B cell (primary cell): ENCODE measurements at places on chromosomes 7 and 10.

DNA sequence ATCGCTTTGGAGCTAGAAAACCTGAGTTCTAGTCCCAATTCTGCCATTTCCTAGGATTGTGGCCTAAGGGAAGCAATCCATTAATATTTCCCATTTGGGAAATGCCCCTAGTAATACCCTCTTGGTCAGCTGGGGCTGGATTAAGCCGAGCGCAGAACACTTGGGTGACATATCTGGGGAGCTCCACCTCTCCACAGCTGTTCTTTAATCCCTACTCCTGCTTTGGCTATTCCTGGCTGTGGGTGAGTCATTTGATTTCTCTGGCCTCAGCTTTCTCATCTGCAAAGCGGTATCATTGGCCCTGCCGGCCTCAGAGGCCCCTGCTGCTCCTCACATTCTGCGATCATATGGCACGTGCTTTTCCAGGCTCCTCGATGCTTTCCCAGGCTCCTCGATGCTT is 108.3 kb downstream of the BUB3 start:
- DNase-seq, result no peak

GRCh38 chr7:118615-119391 is 73.6 kb upstream of the FAM20C start:
- no peak for DNase-seq

DNA sequence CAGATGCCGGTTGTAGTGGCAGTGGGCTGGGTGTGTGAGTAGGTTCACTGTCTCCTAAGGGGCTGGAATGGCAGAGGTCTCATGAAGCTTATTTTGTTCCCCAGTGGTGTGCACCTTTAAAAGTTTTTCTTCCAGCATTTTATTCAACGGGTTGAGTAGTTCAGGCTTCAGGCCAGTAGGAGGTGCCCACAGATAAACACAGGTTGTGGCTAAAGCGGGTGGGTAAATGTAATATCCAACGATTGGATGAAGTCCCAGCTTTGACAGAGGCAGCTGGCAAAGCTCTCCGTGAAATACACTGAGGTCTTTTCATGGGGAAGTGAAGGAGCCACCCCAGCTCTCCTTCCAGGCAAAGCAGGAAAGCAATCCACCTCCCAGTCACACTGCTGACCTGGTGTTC is 339.8 kb upstream of the LRRTM3 start:
- DNase-seq, result no peak

GRCh38 chr10:14382022-14382421 is 51.3 kb upstream of the FRMD4A start:
- DNase-seq, result peak; percentile 36

- DNase-seq, result no peak
These were observed 60.4 kb downstream of the ANKIB1 start for GRCh38 chr7:92306153-92306552.

- peak; percentile 29 for DNase-seq
These were observed 750.1 kb upstream of the SORCS1 start for GRCh38 chr10:107914450-107915214.

DNA sequence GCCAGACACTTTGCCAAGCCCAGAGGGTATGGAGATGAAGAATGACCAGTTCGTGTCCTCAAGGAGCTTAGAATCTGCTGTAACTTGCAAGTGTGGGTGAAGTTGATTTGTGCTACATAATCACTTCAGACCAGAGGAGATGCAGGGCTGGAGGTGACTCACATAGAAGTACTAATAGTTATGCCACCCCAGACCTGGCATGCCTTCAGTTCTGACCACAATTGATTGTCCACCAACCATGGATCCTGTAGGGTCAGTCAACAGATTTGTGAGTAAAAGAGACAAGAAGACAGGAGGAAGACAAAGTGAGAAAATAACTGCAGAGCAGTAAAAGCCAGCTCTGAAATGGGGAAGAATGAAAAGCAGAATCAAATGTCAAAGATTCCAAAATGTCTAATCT is 51.2 kb upstream of the BMPER start:
- no peak for DNase-seq

DNA sequence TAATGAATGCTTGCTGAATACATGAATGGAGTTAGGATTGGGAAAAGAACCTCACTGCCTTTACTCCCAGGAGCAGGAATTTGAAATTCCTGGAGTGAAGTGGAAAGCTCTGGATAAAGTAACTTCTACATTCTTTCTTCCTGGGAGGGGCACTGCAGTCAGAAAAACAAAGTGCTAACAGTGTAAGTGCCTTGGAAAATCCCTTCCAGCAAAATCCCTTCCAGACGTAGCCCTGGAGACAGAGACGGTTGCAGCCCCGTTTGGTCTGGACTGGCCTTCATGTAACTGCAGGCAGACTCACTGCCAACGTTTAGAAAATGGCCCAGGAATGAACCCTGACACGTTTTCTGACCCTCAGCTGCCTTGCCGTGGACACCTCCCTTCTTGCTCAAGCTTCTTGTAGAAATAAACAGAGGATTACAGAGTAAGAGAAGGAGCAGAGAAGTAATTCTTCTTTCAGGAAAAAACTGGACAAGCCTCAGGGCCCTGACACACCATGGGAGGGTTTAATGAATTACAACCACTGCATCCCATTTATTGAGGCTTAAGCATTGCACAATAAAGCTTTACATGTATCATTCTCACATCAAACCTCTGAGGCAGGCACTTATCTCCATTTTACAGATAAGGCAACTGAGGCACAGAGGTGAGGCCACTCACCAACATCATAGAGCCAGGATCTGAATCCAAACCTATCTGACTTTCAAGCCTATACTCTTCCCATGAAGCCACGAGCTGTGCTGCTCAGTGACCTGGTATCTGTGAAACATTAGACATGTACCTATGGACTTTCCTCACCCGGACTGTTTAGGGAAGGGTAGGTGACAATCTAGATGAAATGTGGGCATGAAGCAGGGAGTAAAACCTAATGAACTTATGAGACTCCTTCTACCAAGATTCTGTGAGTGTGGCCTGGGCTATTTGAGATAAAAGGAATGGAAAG is 7.8 kb downstream of the ITPRIP start:
- DNase-seq, result no peak

- no peak for DNase-seq
These were observed 155.6 kb upstream of the GHITM start for GRCh38 chr10:83983578-83984255.

- no peak for DNase-seq
These were observed 539.9 kb downstream of the DNAJB6 start for GRCh38 chr7:157876469-157877285.

- DNase-seq, result no peak
These were observed 32.3 kb downstream of the GPR22 start for GRCh38 chr7:107502154-107502553.

- DNase-seq, result peak; percentile 14
These were observed 134.8 kb upstream of the GDF10 start for GRCh38 chr10:47165168-47165710.

DNA sequence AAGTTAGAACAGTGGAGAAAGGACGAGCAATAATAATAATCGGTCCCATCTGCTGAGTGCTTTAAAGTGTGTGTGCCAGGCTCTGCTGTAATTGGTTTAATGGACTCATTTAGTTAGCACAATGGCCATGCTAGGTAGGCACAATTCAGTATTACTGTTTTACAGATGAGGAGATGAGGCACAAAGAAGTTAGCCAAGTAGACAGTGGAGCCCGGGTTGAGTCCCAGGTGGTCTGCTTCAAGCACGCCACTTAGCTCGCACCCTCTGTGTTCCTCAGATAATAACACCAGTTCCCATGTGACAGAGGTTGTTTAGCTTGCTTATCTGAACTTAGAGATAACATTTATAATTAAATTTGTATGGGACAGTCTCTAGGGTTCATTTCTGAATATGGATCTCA is 101.6 kb upstream of the GJD4 start:
- DNase-seq, result no peak

DNA sequence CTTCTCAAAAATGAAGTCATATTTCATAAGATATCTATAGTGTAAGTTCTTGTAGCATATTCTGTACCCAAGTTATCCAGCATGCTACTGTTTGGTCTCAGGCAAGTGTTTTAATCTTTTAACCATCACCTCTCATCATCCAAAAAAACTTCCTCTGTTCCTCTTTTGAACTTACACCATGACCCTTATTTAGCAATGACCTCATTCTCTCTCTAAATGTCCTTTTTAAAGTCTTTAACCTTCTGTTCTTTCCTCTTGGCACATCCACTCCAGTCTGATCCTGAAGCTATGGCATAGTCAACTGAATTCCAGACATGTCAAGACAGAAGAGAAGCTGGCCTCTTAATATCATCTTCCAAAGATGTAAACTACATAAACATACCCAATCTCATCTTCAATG is 26.2 kb downstream of the PPP3CB start:
- no peak for DNase-seq

GRCh38 chr10:97015240-97015639 is 170.5 kb downstream of the SLIT1 start:
- no peak for DNase-seq

DNA sequence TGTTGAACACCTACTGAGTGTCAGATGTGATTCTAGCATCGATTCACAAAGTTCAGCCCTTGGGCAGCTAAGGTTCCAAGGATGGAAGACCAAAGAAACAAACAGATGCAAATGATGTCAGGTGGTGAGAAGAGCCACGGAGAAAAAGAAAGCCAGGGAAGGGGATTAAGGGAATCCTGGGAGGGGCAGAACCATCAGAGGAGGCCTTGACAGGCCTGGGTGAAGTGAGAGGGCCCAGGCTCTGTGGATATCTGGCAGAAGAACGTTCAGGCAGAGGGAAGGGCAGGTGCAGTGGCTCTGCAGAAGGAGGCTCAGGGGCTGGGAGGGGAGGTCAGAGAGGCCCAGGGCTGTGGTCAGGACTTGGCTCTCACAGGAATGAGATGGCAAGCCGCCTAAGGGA is 90.4 kb downstream of the C10orf105 start:
- DNase-seq, result no peak
